Esophagus squamous epithelium (tissue), 5 donors: ENCODE measurements at places on chromosomes 12 and 14.

DNA sequence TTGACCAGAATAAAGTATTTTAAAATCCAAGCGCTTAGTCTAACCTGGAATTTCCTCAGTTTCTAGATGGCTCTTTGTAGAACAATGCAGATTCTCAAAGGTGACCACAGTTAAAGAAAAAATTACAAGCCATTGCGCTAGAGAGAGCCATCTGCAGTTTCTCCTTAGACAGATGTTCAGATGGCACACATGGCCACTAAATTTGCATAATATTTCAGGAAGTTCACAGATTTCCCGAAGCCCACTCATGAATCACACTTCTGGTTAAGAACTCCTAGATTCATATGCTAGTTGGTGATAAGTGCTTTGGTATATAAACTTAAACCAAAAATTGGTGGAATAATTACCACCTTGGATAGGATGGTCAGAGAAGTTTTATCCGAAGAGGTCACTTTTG, 749 bp downstream of the AKAP3 start:
- no peak for DNase-seq

GRCh38 chr12:106758349-106759110, 16.0 kb upstream of the RIC8B start:
- DNase-seq = no peak

DNA sequence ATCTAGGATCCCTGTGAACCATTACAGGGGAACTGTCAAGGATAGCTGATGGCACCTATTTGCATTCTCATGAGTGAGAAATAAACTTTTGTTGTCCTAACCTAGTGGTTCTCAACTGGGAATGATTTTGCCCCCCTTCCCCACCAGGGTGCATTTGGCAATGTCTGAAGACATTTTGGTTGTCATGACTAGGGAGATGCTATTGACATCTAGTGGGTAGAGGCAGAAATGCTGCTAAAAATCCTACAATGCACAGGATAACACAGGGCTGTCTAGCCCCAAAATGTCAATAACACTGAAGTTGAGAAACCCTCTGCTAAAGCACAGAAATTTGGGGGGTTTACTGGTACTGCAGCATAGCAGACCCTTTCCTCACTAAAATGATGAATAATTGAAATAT, 140.9 kb upstream of the SRRM4 start:
- DNase-seq = no peak

- no peak for DNase-seq
Observed at GRCh38 chr12:28036940-28037339, 64.4 kb upstream of the PTHLH start.

DNA sequence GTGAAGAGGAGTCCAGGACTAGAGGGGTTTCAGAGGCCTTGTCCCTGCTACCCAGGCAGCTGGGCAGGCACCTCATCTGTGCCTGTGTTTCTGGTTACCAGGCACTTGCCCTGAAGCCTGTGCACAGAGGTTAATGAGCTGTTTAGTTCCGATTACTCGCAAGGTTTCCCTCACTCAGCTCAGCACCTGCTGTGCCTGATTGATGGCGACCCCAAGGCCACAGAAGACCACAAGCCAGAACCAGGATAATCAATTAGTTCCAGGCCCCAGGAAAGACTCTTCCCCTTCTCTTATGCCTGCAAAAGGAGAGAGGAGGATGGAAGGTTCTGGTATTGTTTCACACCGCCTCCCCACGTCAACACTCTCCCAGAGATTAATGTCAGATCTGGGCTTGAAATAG, 88.8 kb upstream of the NOS1 start:
- no peak for DNase-seq

DNA sequence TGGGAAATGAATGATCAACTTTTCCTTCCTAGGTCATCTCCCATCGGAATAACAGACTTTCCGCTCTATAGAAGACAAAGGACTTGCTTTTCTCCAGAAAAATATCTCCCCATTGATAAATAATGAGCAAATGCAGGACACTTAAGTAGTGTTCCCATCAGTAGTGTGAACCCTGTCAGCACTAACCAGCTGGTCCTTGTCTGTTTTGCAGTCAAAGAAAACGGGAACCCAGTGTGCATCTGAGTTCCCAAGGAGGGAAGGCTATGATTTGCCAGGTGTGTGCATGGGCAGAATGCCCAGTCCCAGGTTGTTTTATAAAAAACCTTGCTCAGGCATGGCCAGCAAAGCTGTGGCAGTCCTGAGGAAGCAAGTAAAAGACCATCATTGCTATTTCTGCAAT, 256.5 kb upstream of the HMGA2 start:
- DNase-seq = no peak

GRCh38 chr12:75890141-75890540, 141.4 kb downstream of the PHLDA1 start:
- DNase-seq = no peak

- DNase-seq = no peak
Observed at GRCh38 chr14:90545966-90546751, 149.3 kb downstream of the CALM1 start.

- no peak for DNase-seq
Observed at GRCh38 chr14:68133856-68134255, 314.3 kb downstream of the RAD51B start.

- DNase-seq = no peak
Observed at GRCh38 chr12:130680451-130680990, 35.6 kb downstream of the RIMBP2 start.

DNA sequence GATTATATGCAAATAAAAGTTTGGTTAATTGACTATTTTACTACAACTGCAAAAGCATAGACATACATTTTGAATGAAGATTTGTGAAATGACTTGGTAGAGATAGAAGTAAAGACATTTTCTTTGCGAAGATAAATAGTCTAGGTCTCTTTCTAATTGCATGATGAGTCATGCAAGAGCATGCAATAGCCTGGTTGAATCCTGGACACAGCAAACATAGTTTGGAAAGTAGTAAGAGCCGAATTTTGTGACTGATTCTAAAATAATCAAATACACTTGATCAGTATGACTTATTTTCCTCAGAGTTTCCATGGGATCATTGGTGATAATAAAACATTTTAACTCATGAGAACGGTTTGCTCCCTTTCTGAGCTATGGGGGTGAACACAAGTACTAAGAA, 27.7 kb upstream of the CAND1 start:
- no peak for DNase-seq

GRCh38 chr14:102671410-102671809, 79.0 kb downstream of the RCOR1 start:
- DNase-seq = no peak

GRCh38 chr12:97764700-97765099, 302.1 kb downstream of the RMST start:
- DNase-seq = no peak

- no peak for DNase-seq
Observed at GRCh38 chr12:59744564-59744963, 148.7 kb downstream of the SLC16A7 start.

GRCh38 chr14:94386085-94387031, 2.0 kb downstream of the SERPINA1 start:
- DNase-seq = no peak

- no peak for DNase-seq
Observed at GRCh38 chr12:89775063-89775985, 66.7 kb upstream of the ATP2B1 start.

DNA sequence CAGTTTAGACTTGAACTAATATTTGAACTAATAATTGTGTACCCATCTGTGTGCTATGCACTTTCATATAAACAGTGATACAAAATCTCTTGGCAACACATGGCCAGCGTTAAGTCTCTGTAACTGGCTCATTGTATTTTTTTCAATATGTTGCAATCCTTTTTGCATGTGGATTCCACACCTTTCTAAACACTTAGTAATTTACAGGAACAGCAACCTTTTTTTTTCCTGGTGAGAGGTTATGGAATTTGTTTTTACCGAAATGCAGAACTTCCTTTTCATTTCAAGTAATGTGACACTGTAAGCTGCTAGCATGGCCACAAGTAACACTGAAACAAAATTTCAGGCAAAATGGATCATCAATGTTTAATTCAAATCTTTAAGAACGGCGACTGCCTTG, 45.4 kb upstream of the EPS8 start:
- DNase-seq = no peak

GRCh38 chr12:108734200-108734906, 3.0 kb upstream of the CORO1C start:
- DNase-seq = no peak

DNA sequence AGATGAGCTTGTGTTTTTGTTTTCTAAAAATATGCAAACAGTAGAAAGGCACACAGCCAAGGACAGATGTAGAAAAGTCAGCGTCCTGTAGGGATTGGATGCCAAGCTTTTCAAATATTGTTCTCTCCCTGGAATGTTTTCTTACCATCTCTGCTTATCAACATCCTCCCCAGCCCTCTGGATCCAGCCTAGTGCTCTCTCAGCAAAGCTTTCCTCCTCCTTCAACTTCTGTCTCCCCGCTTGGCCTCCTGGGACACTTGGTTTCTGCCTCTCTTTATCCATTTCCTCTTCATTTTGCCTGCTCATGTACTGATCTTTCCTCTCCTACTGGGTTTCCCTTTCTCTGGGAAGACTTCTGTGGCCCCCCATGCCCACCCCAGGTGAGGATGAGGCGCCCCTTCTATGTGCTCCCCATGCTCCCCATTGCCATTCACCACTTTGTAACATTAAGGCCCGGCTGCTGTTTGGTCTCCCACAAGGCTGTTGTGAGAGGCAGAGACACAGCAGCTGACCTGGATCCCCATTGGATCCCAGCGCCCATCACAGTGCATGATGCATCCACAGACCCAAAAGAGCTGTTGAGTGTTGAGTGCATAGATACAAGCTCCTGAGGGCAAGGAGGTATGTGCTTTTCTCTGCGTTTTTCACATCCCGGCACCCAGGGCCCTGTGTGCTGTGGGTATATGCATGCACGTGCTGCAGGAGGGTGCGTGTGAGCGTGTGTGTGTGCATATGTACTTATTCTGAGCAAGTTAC, 38.2 kb downstream of the EVL start:
- no peak for DNase-seq

DNA sequence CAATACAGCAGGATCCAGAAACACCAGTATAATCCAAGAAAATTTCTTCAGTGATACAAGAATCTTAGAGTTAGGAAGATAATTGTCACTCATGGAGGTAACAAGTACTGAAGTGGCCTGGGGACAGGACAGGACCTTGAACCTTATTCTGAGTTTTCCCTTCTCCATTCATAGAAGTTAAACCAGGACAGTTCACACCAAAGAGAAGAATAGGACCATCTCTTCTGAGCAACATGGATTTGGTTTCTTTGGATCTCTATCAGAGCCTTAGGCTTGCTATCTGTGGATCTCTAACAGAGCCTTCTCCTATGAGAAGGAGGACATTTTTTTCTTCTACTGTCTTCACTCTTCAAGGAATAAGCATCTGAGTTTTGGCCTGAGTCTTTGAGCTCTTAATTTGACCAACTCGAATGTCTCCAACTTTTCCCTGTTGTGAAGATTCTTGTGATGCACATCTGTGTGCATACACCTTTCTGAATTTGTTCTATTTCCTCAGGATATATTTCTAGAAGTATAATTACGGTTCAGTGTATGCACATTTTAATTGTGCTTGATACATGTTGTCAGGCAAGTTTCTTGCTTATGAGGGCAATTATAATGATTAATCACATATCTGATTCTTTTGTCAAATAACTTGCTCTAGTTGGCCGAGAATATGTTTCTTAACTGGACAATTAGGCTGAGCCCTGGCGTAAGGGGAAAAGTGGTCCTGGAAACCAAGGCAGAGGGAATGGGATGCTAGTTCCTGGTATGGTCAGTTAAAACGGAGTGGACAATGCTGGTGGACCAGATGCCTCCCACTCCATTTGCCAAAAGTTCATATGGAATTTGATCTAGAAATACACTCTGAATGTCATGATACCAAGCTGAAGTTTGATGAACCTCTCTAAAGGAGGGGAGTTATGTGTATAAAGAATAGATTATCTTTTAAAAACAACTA, 6.6 kb downstream of the KRT6A start:
- no peak for DNase-seq

DNA sequence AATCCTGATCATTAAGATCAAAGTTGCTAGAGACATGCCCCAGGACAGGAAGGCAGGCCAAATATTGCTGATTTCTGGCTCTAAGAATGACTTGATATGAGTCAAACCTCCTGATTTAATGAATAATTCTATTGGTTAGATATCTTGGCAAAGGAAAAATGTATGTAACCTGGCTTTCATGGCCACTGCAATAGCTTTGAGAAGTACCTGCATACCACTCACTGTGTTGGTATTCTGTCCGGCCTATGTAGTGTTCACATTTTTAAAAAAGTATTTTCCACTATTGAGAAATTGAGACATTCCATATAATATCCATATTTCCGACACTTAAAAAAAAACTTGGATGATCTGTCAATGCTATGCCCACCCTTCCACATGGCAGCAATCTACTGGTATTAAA, 283.1 kb upstream of the SOX5 start:
- DNase-seq = no peak

DNA sequence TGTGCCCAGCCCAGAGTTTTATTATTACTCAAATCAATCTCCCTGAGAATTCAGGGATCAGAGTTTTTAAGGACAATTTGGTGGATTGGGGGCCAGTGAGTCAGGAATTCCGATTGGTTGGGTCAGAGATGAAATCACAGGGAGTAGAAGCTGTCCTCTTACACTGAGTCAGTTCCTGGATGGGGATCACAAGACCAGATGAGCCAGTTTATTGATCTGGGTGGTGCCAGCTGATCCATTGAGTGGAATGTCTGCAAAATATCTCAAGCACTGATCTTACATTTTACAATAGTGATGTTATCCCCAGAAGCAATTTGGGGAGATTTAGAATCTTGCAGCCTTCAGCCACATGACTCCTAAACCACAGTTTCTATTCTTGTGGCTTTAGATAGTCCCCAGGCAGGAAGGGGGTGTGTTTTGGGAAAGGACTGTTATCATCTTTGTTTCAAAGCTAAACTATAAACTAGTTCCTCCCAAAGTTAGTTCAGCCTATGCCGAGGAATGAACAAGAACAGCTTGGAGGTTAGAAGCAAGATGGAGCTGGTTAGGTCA, 89.1 kb upstream of the CNOT2 start:
- DNase-seq = no peak

DNA sequence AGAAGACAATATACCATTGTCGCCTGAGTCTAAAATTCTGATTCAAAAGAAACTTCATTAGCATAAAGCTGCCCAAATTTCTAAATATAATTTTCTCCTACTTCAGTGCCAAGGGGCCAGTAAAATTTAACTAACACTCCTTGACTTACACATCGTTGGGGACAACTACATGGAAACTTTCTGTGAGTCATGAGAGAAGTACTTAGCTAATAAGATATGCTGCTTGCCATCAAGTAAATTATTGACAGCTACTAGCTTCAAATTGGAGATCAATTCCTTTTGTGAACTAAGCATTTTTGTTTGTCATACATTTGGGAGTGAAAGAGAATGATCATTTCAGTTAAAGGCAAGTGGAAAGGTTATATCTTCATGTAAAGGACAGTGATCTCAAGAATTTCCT, 373.3 kb downstream of the MDGA2 start:
- no peak for DNase-seq

DNA sequence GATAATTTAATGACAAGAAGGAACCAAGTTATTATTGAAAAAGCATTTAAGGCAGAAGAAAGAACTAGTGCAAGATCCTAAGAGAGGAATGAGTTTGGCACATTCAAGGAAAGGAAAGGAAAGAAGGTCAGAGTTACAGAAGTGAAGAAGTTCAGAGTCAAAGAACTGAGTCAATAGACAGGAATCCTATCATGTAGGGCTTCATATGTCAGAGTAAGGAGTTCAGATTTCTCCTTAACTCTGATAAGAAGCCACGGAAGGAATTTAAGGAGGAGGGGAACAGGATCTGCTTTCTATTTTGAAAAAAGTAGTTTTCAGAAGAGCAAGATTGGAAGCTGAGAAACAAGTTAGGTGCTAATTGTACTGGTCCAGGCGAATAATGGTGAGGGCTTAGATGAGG, 223.1 kb upstream of the FOXN3 start:
- no peak for DNase-seq

- DNase-seq = no peak
Observed at GRCh38 chr14:104586832-104587620, 7.5 kb downstream of the C14orf180 start.
